Retina (tissue), 1 donor: ENCODE measurements at places on chromosomes 5 and 9.

GRCh38 chr9:13952906-13953305 lies 361.0 kb downstream of the NFIB start:
- DNase-seq = no peak

DNA sequence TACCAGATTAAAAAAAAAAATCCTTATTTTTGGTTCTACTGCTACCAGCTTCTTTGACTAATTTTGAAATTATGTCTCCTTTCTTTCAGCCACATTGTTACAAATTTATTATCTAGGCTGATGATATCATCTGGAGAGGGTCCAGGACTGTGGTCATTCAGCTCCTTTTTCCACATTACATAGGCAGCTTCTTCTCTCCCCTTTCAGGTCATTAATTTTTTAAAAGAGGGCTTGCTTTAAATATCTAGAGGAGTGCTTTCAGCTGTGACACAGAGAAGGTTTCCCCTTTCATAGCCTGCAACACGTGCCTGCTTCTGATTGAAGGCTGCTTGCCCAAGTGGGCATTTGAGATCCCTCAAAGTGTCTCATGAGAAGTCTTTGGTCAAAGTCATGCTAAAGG lies 155.7 kb upstream of the PAPPA start:
- no peak for DNase-seq

DNA sequence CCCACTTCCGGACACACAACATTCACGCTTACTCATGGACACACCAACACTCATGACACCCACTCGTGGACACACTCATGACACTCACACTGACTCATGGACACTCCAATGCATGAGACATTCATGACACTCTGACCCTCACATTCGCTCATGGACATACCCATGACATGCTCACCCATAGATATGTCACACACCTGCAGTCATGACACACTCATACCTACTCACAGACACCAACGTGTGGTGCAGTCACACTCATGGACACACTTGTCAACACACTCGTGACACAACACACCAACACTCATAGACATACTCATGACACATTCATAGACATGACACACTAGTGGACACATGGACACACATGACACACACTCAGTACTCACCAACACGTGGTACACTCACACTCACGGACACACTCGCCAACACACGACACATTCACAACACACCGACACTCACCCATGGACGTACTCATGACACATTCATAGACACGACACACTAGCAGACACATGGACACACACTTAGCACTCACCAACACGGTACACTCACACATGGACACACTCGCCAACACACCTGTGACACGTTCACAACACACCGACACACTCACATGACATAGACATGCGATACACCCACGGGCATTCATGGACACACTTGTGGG lies 73.4 kb downstream of the PHF2 start:
- no peak for DNase-seq

DNA sequence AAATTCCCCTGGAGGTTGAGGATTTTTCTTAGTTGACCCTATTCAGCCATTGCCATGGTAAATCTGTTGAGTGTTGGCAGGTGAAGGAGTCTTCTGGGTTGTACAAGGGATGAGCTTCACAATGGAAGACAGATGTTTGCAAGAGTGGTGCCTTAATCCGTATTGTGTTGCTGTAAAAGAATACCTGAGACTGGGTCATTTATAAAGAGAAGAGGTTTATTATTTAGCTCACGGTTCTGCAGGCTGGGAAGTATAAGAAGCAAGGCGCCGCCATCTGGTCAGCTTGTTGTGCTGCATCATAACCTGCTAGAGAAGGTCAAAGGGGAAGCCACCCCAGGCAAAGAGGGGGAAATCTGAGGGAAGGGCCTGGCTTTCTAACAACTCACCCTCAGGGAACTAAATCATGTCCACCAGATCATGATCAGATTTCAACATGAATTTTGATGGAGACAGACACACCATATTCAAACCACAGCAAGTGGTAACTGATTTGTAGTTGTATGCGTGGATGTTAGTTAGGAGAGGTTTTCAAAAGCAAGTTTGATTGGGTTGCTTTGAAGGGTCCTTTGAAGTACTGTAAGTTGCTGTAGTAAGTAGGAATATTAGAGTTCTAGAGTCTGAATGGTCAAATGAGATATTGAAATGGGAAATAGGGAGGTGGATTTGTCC lies 2.5 kb downstream of the TNPO1 start:
- peak; percentile 80 for DNase-seq

GRCh38 chr5:173643964-173644363 lies 27.5 kb upstream of the BOD1 start:
- peak; percentile 85 for DNase-seq

DNA sequence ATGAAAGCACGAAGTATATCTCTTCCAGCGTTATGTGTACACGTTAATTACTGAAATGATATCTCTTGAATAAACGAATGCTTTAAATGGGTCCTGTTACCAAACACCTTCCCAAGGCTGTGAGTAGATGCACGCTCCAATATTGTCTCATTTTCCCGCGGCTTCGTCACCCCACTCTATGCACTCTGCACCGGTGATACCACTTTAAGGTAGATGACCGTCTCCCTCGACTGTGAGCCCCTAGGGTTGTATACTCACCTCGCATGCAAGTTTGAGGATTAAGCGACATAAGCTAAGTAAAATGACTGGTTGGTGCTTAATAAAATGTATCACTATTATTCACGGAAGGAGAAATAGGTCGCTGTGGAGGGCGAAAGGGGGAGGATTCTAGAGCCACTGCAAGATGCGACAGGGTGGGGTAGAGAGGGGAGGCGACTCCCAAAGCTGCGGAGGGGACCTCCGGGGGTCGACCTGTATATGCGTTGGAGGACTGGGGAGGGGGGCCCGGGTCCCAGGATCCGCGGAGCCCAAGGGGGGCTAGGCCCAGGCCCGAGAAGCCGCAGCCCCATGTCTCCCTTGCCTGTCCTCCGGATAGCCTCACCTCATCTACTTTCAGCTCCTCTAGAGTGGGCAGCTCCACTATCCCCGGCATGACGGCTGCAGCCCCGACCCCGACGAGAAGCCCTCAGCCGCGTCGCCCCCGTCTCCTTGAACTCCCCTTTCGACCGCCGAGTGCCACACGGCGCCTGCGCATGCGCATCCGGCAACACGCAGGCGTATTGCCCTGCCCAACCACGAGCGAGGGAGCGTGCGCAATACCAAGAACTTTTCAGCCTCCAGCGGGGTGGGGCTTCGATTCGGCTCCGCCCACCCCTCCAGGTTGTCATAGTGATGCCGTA lies at the start of the genes MORN5 and NDUFA8:
MORN5 (plus strand) TSS at position 883 of the 899 bp plus-strand sequence. CDS start 65 bp downstream, outside the sequence.
NDUFA8 (minus strand) TSS at position 754 of the 899 bp plus-strand sequence; CDS start at position 652, 102 bp downstream.
- peak; percentile 96 for DNase-seq

DNA sequence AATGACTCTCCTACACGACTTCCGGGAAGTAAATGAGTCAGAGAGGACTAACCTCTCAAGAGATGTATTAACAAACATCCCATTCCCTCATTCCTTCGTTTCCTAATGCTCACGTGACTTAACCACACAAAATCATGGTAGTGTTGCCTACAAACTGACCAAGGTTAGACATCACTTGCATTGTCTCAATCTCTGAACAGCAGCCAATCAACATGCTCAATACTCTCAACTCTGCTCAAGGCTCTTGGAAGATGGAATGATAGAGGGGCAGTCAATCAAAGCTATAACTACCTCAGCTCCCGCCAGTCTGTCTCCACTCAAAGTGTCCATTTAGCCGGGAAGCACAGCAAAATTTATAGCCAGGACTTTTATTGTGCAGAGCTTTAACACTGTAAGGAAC lies 143.8 kb upstream of the PIK3R1 start:
- no peak for DNase-seq

GRCh38 chr5:5335700-5336264 lies 86.7 kb upstream of the ICE1 start:
- no peak for DNase-seq

GRCh38 chr5:80697100-80697499 lies 42.3 kb upstream of the DHFR start:
- DNase-seq = no peak

DNA sequence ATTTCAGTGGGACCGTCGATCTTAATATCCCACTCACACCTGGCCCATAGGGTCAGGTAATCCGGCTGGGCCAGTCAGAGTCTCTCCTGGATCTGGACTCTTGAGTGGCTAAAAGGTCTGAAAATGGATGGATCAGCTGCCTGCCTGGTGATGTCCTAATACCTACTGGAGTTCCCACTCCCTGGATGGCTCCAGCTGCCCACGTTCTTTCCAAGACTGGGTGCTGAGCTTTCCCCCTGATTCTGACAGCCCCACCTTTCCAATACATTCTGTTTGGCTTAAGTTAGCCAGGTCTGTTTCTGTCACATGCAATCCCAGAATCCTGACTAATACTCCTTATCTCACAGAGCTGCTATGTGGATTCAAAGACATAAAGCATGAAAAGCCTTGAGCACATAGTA lies 10.2 kb downstream of the SH3PXD2B start:
- no peak for DNase-seq

GRCh38 chr9:120783602-120784047 lies 9.6 kb downstream of the FBXW2 start:
- no peak for DNase-seq

- peak; percentile 54 for DNase-seq
Observed at GRCh38 chr9:68697851-68698250, 7.2 kb upstream of the PIP5K1B start.

DNA sequence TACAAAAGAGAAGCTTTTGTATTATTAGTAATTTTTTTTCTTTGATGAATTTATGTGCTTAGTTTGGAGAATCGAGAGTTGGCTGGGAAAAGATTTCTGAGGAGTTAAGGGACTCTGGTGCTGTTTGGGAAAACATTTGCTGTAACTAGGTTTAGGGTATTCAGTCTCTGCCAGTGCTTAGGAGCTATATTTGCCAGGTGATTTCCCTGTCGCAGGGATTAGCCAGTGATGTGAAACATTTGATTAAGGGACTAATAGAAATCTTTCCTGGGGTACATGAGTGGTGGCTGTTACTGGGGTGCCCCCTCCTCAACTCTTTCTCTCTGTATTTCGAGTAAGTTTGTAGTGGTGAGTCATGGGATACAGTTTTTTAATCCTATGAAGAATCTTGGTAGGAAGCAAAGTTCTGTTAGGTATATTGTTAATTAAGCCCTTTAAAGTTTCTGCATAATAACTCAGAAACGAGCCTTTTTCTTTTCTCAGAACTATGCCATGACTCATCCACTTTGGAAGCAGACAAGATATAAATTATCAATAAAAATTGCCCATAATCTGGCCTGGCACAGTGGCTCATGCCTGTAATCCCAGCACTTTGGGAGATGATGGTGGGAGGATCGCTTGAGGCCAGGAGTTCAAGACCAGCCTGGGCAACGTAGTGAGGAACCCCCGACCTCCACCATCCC lies 18.6 kb downstream of the RGMB start:
- no peak for DNase-seq

DNA sequence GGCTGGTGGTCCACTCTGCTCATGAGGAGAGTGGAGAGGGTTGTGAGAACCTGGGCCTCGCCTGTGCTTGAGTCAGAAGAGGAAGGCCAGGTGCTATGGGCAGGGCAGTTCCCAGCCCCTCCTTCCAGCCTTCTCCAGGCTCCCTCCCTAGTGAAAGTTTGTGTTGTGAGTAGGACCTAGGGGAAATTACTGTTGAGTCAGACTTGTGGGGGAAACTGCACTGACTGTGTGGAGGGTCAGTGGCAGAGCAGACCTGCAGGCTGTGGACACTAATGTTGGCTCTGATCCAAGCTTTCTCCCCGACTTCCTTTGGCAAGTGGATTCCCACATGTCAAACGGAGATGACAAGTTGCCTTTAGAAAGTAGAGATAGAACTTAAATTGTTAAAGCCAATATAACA lies 102.6 kb downstream of the ARHGAP26 start:
- no peak for DNase-seq

GRCh38 chr5:157648275-157648990 lies 3.8 kb downstream of the SOX30 start:
- DNase-seq = no peak

DNA sequence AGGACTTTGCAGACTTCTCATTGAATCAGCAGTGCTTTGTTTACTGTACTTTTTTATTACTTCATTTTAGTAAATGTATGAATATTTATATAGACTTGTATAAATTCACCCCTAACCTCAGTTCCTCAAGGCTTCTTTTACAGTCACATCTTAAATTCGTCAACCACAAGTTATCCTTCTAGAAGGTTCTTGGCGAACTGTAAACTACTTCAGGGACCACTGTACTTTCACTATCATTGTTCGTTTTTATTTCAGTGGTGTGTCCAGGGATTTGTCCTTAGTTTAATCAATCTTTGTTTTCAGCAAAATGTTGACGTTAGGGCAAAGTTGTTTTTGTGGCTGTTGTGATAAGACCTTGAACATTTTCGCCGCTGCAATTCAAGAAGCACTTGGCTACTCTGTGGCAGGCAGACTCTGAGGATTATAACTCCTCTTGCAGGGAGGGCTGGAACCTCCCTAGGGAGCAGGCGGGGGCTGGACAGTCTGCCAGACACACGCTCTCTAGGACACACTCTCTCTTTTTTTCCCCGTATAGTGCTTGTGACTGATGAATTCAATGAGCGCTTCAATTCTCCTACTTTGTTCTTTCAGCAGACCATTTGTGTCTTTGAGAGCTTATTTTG lies 252.8 kb downstream of the FBXL7 start:
- no peak for DNase-seq

GRCh38 chr5:158419186-158419585 lies 560.2 kb upstream of the CLINT1 start:
- DNase-seq = no peak

- no peak for DNase-seq
Observed at GRCh38 chr9:125505988-125506438, 201.0 kb downstream of the MAPKAP1 start.

DNA sequence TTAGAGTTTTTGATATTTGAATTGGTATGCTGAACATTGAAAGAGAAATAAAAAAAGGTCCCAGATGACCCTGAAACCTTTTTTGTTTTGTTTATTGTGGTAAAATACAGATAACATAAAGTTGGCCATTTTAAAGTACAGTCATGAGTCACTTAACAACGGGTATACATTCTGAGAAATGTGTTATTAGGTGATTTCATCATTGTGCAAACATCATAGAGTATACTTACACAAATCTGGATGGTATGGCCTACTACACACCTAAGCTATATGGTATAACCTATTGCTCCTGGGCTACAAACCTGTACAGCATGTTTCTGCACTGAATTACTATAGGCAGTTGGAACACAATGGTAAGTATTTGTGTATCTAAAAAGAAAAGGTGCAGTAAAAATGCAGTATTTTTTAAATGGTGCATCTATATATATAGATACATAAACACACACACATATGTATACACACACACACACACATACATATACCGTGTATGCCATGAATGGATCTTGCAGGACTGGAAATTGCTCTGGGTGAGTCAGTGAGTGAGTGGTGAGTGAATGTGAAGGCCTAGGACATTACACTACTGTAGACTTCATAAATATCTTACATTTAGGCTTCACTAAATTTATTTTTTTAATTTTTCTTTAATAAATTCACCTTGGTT lies 31.0 kb downstream of the TTC1 start:
- no peak for DNase-seq

- peak; percentile 81 for DNase-seq
Observed at GRCh38 chr5:97142521-97143254, at the start of gene LIX1. Gene LIX1 (minus strand): TSS chr5:97142611. CDS start chr5:97142576, 35 bp downstream.

- DNase-seq = no peak
Observed at GRCh38 chr5:8394965-8395364, 526.0 kb downstream of the MTRR start.

- DNase-seq = no peak
Observed at GRCh38 chr5:173718469-173718868, 102.0 kb upstream of the BOD1 start.

- peak; percentile 56 for DNase-seq
Observed at GRCh38 chr9:96203867-96204501, 98.0 kb downstream of the HSD17B3 start.

- no peak for DNase-seq
Observed at GRCh38 chr9:37623267-37623666, 27.5 kb upstream of the FRMPD1 start.

- no peak for DNase-seq
Observed at GRCh38 chr5:72498284-72498683, 8.9 kb downstream of the ZNF366 start.

GRCh38 chr5:89418407-89419085 lies 535.6 kb upstream of the MEF2C start:
- DNase-seq = no peak
